Right renal cortex interstitium (tissue), 3 donors: ENCODE measurements at places on chromosomes 3 and 15. TPM values are rescaled to one million over a fixed set of nuclear protein-coding genes. Genes with fewer than 3 reads are reported as not detected.

DNA sequence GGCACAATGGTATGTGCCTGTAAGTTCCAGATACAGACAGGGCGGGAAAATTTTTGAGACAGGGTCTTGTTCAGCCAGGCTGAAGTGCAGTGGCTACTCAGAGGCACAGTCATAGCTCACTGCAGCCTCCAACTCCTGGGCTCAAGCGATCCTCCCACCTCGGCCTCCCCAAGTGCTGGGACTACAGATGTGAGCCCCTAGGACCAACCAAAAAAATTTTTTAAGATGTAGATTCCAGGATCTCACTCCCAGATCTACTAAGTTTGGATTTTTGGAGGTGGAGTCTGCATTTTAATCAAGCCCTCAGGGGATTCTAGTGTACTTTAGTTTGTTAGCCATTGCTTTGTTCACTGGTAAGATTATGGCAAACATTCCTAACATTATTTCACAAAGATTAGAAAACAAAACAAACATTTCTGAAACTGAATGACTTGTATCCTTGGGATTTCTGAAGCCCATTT, 2.7 kb downstream of the LIPH start:
- DNase-seq = no peak

DNA sequence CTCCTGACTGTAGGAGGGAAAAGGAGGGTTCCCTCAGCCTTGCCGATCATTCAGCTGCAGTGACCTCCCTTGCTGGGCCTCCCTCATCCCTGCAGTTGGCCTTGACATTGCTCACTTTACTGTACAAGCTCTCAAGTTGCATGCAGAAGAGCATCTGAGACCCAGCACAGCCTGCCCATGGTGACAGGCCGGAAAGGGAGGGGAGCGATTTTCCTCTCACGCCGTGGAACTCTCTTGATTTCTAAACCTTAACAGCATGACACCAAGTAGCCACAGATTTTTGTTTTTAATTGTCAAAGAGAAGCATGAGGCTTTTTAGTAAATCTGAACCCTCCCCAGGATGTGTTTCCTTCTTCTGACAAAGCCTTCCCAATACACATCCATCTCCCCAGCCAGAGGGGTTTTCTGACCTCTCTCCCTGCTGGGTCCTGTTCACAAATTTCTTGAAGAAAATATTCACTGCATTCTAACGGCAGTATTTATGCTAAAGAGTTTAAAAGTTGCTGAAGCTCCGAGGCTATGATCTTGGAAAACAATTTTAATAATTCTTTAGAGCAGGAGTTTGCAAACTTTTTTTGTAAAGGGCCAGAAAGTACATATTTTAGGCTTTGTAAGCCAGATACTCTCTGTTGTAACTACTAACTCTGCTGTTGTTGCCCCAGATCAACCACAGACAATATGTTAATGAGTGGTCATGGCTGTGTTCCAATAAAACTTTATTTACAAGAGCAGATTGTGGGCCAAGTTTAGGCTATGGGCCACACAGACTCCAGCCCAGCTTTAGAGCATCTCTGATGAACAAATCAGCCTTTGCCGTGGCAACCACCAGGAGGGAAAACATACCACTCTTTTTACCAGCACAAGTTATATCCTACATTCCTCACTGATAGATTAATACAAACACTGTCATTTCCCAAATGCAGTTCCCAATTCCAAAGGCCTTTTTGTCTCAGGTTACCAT, 34.8 kb downstream of the LMCD1 start:
- DNase-seq = no peak

DNA sequence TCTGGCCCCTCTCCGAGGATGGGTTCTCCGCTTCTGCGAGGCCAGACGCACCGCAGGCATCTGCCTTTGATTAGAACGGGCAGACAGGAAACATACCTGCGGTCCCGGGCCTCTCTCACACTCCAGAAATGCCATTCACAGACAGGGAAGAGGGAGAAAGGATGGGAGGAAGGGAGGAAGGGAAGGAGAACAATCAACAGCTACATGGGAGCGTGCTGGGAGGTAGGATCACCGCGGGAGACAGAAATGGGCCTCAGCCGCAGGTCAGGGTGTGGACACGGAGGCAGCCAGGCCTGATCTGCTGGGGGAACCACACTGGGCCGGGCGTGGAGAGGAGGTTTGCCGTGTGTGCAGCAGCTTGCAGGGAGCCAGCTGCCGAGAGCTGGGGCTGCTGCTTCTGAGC, 90.7 kb upstream of the RGMA start:
- DNase-seq = no peak

DNA sequence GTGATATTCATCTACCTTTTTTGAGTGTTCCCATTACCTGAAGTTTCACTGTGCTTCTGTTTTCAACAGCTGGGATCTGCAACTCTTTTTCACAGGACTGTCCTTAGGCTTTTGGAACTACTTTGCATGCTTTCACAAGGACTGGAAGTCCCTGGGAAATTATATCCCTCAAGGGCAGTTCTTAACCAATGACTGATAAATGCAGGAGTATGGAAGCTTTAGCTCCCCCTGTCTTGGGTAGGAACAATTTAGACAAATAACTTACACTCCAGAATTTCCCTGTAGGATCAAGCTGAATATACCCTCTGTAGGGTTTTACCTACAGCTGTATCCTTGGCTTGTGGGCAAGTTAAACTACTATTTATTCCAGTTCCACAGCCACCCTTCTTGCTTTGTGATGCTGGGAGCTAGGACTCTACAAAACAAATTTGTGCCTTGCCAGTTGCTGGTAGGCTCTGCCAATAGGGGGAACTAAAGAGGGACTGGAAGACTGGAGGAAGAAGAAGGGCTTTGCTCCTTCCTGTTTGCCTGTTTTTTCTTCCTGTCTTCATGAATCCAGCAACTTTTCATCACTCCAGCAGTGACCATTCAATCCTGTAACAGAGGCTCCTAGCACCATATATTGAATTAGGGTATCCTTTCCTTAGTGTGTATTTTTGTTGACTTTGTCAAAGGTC, 6.8 kb upstream of the ZNF280D start:
- DNase-seq = no peak

DNA sequence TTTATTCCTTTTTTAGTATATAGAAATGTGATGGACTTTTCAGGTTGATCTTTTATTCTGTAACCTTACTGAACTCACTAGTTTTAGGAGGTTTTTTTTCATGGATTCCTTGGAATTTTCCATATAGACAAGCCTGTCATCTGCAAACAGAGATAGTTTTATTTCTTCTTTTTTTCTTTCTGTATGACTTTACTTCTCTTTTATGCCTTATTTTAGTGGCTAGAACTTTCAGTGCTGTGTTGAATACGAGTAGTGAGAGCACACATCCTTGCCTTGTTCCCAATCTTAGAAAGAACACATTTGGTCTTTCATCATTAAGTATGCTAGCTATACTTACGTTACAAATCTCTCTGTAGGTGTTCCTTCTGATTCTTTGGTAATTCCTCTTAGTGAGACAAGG, 336.5 kb downstream of the PTPRG start:
- DNase-seq = no peak

- DNase-seq = no peak
Observed at GRCh38 chr3:145776782-145777408, 384.1 kb downstream of the PLOD2 start.

GRCh38 chr15:63457379-63457778, 47.0 kb upstream of the USP3 start:
- DNase-seq = no peak

DNA sequence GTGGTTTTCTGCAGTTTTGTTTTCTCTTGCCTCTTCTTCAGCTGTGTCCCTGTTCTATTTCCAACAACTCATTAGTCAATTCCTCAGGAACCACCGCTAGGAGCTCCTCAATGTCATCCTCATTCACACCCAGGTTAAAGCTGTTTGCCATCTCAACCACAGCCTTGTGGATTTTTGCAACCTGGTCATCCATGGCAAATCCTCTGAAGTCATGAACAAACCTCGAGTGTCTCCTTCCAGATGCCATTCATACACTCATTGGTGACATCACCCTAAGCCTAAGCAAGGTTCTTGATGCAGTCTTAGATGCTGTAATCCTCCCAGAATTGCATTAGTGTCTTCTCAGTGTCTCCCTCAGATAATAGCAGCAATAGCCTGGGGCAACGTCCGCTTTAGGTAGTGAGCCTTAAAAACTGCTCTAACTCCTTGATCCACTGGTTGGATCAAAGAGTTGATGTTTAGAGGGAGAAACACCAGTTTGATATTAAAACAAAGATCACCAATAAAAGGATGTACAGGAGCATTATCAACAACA, 31.5 kb upstream of the ZNF502 start:
- no peak for DNase-seq

GRCh38 chr3:126116526-126116925, 32.6 kb upstream of the SLC41A3 start:
- no peak for DNase-seq

- no peak for DNase-seq
Observed at GRCh38 chr3:127750226-127751031, 71.9 kb downstream of the MGLL start.

GRCh38 chr3:90068783-90069182, 961.4 kb downstream of the EPHA3 start:
- no peak for DNase-seq

DNA sequence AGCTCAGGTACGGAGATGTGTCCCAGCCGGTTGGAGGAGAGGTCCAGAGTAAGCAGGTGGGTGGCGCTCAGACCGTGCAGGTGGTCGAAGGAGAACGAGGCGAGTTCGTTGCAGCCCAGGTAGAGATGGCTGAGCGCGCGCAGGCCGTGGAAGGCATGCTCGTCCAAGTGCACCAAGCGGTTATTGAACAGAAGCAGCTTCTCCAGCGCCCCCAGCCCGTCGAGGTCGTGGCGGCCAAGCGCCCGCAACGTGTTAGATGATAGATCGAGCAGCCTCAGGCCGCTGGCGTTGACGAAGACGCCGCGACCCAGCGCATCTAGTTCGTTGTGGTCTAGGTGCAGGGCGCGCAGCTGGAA, 648 bp downstream of the AMIGO3 start:
- no peak for DNase-seq

DNA sequence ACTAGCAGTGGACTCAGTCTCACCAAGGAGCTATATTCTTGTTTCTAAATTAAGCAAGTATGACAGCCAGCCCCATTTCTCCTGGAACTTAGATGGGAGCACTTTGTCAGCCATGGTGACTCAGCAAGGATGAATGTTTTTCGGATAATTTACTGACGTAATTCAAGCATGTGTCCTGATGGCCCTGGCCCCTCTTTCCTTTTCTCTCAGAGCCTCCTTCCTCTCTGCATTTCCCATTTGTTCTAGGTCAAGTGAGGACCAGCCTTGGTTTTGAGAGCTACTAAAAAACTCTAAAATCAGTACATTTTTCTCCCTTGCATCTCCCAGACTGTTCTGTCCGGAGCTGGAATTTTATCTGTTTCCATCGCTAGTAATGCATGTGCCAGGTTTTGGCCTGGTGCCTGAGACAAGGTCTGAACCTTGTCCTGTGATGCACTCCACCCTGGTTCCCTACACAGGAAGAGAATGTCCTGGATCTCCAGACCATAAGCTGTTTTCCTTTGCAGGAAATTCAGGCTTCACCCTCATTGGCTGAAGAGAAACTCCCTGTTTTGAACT, 256.6 kb upstream of the ROPN1 start:
- DNase-seq = no peak

- DNase-seq = no peak
Observed at GRCh38 chr3:41356775-41357174, 157.5 kb downstream of the CTNNB1 start.

DNA sequence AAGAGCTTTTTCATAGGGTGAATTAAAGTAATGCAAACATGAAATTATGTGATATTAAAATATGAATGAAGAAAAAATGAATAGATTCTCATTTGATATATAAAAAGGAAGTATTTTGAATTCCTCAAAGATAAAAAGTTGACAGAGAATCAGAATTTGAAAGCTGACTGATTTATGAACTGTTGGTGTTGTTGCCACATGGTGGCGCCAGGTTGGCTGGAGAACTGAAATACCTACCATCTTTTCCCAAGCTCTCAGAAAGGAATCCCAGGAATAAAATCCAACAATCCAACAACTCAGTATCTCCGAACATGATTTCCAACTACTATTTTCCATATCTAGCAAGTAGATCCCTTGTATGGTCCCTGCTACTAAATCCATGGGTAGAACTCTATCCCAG, 3.1 kb downstream of the MYRIP start:
- no peak for DNase-seq

- no peak for DNase-seq
Observed at GRCh38 chr15:33675246-33675645, 293.1 kb upstream of the CHRM5 start.

DNA sequence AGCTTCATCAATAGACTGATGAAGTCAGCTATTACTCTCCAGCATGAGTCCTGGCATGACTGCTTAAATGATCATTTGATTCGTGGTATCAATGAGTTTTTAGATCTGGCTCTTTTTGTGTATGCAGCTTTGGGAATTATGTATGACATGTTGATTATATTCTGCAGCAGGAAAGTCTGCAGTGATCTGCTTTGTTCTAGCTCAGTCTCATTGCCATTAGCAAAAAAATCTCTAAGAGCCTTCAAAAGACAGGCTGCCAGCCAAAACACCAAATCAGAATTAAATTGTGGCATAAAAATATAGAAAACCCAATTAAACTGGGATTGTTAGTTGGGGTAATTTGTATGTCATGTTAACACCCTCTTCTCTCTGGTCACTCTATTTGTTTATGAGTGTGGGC, 1021.0 kb upstream of the SEMA6D start:
- DNase-seq = no peak

DNA sequence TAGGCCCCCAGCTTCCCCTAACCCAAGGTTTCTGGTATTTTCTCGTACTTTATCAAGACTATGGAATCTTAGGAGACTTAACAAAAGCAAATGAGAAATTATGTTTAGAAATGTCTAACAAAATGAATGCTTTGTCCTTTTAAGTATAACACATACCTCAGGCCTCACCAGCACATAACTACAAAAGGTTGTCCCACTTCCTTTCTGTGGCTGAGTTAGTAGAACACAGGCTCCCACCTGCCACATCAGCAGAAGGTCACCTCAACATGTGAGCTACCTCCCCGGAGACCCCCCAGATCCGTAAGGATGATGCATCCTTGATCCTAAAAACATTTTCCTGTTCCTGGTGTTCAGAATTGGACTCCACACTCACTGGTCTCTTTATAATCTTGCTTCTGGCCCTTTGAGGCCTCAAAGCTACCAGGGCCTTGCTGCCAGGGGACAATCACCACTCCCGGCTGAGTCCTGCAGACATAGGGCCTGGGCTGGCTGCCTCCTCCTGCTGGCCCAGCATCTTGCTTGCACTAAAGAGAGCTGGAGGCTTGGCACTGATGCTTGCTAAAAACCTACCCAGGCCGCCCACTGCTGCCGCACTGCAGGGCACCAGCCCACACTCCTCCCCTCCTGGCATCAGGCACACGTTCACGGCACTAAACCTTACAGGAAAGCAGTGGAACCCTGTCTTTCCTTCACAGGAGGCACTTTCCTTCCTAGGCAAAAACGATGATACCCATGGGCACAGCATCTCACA, 2.9 kb downstream of the CCRL2 start:
- no peak for DNase-seq

TGM5 gene
- polyA plus RNA-seq = not detected

SLC22A13 gene
- 2.4 TPM for polyA plus RNA-seq

ASB14 gene
- 0.74 TPM for polyA plus RNA-seq

CELSR3 gene
- polyA plus RNA-seq = 0.74 TPM

CEMIP gene
- 2.5 TPM for polyA plus RNA-seq

ABCF3 gene
- polyA plus RNA-seq = 59.6 TPM

CTXND1 gene
- 10.8 TPM for polyA plus RNA-seq

SLC28A1 gene
- polyA plus RNA-seq = 5.3 TPM

STX19 gene
- polyA plus RNA-seq = 0.31 TPM
